NCI-H2081 treated with DMSO at 0.1 percent for 48 hours (cell line): ENCODE measurements at places on chromosomes 1 and 21.

DNA sequence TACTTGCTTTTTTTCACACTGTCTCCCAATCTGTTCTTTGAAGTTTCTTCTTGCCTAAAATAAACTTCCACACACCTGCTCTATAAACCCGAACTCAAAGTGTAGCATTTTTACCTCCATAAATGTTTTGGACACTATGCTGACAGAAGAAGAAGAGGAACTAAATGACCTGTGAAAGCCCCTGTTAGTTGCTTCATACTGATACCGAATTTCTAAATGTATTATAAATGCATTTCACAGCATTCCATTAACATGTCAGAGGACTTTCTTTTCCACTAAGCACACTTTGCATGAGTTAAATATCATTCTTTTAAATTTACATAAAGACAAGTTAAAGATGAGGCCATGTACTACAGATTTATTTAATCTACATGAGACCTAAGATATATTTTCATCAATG, 281.0 kb downstream of the SMYD3 start:
- no peak for DNase-seq

GRCh38 chr1:156500543-156500792, at the start of gene MEF2D:
Gene MEF2D, minus strand, starts transcription at chr1:156500775. Its CDS starts 17,483 bp downstream, at chr1:156483292.
- no peak for DNase-seq

DNA sequence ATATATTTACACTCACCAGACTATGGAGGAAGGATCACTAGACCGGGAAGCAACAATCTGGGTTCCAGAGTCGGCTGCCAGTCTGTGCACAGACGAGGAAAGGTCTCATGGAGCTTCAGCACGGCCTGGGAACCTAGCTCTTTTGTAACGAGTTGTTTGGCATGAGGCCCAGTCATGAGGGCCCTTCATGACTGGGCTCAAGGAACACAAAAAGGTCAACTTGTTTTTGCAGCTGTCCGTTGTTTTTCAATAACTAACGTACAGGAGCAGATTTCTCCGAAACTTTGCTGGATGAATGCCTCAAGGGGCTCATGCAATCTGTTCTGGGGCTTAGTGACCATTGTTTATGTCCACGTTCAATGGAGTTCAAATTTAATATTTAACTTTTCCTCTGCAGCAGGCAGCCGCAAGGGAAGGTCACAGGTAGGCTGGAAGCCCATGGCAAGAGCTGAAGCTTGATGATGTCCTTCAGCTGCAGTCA, 5.9 kb upstream of the STUM start:
- DNase-seq: no peak

GRCh38 chr1:170510163-170510562, 21.8 kb upstream of the GORAB start:
- no peak for DNase-seq

DNA sequence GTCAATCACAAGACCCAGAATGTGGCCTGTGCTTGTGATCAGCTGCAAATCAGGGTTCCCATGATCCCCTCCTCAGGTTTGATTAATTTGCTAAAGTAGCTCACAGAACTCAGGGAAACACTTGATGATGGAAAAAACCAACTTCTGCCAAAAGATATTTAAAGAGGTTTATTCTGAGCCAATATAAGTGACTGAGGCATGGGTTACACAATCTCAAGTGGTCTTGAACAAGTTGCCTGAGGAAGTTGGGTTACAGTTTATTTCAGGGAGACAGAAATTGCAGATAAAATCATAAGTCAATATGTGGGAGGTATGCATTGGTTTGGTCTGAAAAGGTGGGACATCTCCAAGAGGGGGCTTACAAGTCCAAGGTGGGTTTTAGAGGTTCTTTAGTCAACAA, 243.1 kb downstream of the S1PR1 start:
- DNase-seq: no peak

GRCh38 chr1:199040076-199040905, 401.5 kb downstream of the PTPRC start:
- DNase-seq: no peak

DNA sequence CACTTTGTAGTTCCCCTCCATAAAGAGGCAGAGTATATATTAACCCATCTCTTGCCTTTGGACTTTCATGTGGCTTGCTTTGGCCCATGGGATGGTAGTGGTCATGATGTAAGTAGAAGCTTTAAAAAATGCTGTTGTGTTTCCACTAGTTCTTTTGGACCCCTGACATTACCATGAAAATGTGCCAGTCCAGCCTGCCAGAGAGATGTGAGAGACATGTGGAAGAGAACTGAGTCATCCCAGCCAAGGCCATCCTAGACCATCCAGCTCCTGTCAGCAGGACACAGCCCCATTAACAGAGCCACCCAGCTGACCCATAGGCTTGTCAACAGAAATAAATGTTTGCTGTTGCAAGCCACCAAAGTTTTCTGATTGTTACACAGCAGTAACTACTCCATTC, 3.9 kb upstream of the CD101 start:
- no peak for DNase-seq

DNA sequence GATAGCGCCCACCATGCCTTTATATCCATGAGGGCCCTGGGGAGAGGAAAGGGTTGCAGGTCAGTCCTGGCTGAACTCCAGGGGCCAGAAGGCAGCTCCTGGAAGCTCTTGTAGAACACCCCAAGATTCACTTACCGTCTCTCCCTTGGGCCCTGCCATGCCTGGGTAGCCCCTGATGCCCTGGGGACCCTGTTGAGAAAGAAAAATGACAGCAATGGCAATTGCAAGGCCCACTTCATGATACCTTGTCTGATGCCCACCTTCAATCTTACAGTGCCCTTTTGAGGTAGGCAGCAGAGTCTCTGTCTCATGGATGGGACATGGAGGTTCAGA, 7.0 kb downstream of the COL9A2 start:
- DNase-seq: no peak

DNA sequence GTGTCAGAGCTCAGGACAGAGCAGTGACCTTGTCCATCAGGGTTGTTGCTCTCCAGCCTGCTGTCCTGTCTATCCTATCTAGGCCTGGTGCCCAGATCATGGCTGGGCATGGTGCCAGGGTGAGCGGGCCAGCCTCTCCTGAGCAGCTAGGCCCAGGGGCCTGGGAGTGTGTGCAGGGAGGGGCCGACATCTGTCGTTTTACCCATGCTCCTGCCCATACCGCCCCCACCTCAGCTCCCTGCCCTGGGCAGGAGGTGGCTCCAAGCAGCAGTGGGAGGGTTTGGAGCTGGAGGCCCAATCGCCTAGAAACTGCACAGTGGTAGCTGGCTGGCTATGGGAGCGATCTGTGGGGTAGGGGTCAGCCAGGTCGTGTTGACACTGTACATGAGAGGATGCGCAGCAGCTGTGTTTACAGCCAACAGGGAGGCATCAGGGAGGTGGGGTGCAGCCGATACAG, 6.5 kb downstream of the INSRR start:
- DNase-seq: peak; percentile 73

GRCh38 chr1:196070940-196071339, 537.3 kb downstream of the KCNT2 start:
- no peak for DNase-seq

DNA sequence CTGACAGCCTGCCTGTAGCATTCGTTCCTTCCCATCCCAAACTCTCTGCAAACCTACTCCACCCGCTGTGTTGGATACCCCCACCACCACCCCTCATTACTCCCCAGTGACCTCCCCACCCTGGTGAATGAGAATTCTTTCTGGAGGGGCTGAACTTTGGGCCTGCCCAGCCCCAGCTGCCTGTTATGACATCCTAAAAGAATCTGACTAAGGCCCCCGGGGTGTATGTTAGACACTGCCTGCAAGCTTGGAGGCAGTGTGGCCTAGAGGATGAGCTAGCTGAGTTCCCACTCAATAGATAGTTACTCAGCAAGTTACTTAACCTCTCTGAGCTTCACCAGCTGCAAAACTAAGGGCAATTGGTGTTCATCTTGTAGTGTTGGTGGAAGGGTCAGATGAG, 110.2 kb upstream of the FGGY start:
- DNase-seq: no peak

- no peak for DNase-seq
These were observed 24.0 kb upstream of the HYI start for GRCh38 chr1:43477716-43478115.
